CD4-positive, alpha-beta T cell treated with Interleukin-15 for 1 hour (primary cell): ENCODE measurements at places on chromosomes 16 and 17.

- DNase-seq: no peak
Observed at GRCh38 chr16:71709229-71709781, 15.2 kb downstream of the PHLPP2 start.

- no peak for DNase-seq
Observed at GRCh38 chr16:50605733-50606430, 57.7 kb downstream of the NKD1 start.

- no peak for DNase-seq
Observed at GRCh38 chr17:66354981-66355380, 52.6 kb downstream of the PRKCA start.

DNA sequence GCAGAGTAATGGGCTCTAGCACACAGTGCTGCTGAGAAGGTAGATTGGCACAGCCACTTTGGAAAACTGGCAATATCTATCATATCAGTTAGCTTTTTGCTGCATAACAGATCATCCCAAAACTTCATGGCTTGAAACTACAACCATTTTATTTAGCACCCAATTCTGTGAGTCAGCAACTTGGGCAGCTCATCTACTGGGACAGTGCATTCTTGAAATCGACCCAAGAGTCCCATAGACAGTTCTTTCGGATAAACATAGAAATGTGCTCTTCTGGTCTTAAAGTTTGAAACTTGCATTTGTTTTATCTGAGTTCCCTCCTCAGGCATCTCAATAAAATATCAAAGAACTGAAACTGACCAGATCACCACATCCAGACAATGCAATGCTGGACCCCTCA, 76.7 kb downstream of the CEP112 start:
- no peak for DNase-seq

DNA sequence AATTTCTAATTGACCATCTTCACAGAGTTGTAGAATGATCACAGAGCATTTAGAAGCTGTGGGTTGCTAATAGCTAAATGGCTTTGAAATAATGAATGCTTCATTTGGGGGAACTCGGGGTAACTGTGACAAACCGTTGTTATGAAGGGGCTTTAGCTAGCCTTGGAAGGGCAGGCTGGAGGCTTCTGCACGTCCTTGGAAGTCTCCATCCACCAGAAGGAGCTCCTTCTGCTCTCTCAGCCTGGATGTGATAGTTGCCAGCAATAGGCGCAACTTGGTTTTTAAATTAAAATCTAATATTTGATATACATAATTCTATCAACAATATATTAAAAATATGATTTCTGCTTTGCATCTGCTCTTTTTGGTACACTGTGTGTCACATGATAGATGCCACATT, 200.5 kb downstream of the RPTOR start:
- no peak for DNase-seq

GRCh38 chr17:44919411-44919810, 4.1 kb upstream of the GFAP start:
- no peak for DNase-seq

DNA sequence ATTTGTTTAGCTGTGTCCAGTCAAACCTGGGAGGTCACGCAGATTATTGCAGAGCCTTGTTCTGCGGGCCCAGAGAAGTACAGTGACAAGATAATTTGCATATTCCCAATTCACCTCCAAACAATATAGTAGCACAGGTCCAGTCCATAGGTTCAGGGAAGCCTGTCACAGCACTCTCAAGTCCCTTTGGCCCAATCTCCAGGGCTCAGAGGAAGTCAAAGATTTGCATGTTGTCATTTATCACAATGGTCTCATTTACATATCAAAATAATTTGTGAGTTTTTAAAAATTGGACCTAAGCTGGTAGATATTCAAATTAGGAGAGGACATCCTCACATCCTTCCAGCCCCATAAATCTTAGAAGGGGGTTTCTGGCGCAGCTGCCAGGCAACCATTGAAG, 11.9 kb downstream of the ZBTB4 start:
- DNase-seq: no peak

DNA sequence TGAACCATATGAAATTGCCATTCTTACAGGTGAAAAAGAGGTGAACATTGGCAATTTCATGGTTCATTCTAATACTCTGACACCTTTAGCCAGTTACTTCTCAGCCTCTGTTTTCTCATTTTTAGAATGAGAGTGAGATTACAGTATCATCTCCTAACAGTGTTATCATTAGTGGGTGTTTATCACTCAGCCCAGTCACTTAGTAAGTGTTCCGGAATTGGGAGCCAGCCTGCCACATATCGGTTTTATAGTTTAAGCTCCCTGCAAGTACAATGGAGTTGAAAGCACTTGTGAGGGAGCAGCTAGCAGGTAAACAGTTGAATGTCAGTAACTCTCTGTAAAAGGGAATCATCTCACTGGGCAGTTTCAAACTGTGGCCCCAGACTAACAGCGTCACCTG, 583.1 kb upstream of the HSBP1 start:
- DNase-seq: no peak

DNA sequence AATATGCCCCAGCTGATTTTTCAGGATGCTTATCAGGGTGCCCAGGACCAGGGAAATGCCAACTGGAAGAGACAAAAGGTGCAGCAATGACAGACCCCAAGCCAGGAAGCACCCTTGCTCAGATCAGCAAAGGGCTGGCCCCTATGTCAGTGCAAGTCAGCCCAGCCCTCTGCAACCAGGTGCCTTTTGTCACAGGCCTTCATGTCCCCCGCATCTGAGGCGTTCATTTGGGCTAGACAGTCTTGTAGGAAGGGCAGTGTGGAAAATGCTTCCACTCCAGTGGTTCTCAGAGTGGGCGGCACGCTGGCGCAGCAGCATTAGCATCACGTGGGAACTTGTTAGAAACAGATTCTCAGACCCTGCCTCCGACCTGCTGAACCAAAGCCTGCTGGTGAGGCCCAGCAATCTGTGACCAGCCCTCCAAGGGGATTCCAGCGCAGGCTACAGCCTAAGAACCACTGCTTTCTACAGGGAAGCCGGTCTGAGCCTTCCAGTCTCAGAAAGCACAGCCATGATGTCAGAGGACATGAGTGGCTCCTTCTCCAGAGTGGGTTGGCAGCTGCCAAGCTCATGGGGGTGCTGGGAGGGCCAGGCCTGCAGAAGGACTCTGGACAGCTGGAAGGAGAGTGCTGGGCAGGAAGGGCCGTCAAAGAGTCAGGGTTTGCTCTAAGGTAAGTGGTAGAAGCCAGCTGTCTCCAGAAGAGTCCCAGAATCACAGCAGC, 13.1 kb downstream of the SLC47A2 start:
- DNase-seq: no peak

- no peak for DNase-seq
Observed at GRCh38 chr17:77371117-77371887, 230.5 kb downstream of the SEC14L1 start.

DNA sequence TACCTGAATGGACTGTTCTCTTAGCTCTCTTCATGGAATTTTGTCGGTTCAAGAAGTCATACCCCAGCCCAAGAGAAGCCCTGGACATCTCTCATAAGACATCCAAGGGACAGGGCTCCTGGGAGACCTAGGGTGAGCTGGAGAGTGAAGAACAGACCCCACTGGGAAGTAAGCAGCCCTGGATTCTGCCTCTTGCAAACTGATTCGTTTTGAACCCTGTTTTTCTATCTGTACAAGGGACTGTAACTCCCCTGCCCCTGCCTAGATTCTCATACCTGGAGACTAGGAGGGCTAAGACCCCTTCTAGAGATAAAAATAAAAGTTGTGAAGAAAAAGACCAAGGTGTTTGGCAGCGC, 449 bp downstream of the CCL3L1 start:
- DNase-seq: no peak
